ENCODE measurements at places on chromosomes 2 and 18.

DNA sequence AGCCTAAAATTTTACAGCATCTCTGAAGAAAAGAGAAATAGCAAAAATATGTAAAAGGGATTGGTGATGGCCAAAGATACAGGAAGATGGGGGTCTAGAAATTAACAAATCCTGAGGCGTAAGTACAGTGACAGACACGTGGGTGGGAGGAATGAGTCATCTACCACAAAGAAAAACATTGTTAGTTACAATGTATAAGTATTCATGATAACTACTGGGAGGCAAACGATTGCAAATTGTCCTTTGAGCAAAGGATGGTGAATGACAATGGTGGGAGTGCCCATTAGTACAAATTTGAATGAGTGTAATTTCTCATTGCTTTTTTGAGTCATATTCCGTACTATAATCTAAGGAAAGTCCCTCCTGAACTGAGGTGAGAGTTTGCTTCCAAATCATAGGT, 809.0 kb upstream of the FAM98A start:
- DNase-seq, result no peak

DNA sequence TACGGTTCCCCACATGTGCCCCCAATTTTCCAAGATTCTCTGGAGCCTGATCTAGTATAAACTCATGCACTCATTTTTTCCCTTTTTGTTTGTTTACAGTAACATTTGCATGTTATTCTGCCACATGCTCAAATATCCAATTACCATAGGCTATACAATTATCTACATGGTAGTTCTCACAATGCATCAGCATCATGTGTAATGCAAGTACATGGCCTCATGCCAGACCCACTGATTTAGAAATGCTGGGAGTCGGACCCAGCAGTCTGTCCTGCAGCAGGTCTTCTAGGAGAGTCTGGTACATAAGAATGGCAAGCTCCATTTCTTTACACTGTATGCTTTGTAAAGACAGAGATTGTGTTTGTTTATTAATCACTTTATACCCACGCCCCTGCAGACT, 107.7 kb downstream of the CBLN2 start:
- DNase-seq, result no peak

GRCh38 chr2:9594366-9595054, 36.3 kb downstream of the YWHAQ start:
- DNase-seq, result no peak

DNA sequence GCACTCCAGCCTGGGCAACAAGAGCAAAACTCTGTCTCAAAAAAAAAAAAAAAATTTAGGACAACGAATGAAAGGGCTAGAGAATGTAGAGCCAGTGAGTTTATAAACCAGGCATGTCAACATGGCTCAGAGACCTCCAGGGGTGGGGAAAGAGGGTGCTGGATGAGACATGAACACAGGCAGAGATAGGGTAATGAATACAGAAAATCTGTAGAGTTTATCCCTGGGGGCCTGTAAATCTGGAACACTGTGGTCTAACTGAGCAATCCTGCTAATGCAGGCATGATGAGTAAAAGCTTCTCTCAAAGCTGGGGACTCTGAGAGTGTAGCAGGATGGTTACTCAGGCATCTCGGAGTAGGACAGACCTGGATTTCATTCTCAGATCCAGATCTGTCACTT, 59.2 kb upstream of the IGFBP2 start:
- no peak for DNase-seq

DNA sequence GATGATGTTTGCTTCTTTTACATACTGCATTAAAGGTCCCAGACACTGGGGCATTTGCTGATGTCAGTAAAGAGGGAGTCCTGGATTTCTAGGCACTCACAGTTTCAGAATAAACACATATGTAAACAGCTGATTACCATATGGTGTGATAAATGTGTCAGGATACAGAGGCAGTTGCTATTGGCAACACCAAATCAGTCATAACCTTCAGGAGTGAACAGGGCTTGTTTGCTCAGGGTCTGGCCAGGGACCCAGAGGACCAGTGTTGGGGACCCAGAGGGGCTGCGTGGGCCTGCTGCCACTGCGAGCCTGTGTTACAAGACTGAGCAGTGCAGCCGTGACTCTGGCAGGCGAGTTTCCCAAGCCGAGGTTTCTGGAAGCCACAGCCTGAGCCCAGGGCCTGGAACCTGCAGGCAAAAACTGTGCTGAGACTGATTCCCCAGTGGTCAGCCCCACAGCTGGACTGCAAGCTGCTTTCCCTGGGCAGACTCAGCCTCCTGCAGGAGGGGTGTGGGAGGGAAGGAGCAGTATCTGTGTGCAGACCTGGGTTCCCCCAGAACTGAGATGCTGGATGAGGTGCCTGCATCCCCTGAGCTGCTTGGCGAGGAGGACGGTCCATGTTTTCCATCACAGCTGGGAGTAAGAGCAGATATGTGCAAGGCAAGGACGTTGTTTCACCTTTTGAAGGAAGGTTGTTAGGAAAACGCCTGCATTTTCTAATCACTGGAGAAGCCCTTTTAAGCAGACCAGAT, 23.6 kb downstream of the ASAP2 start:
- DNase-seq, result no peak

DNA sequence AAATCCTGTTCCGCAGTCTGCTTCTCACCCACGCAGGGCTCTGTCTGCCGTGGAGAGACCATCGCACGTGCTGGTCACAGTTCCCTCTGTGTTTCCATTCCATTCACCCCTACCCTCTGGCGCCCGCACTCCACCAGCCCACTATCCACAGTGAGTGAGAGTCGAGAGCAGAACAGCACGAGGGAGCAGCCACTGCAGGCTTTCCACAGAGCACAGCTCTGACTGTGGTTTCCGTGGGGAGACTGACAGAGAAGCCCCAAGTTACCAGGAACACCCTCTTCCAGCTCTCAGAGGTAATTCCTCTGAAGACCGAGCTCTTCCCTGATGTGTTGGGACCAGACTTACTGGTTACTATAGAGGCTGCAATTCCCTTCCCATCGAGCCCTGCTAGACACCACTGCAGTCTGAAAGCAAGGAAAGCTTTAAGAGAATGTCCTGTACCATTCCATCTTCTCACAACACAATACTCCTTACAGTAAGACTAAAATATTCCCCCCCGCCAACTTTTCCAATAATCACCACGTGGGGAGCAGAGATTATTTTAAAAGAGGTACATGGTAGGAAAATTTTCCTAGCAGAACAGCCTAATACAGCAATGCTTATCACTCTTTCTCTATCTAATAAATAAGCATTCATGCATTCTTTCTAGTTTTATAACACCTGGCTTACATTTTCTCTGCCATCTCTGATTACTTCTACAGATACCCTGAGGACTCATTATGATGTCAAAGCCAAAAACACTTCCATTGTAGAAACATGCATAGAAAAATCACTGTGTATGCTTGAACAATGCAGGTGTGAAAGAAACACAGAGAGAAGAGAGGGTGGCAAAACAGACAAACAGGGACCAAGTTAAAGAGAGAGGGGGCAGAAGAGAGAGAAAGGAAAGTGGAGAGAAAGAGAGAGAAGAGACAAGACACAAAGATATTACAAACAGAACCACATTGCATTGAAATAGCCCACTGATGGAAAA, 4.7 kb downstream of the MYT1L start:
- DNase-seq, result no peak

DNA sequence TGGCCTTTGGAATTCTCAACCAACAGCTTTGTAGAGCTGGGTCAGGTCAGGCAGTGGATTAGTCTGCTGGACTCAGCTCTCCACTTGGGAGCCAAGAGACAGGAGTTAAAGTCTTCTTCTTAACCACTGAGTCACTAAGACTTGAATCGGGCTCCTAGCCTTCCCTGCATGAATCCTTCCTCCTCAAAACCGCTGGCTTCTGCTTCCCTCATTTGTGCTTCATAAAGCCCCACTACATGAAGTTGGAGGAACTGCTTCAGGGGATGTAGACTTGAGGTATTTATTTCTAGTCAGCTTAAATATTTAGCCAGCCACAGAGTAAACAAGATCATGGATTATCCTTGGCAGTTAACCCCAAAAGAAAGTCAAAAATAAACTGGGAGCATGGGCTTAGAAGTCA, 536.3 kb upstream of the TNP1 start:
- DNase-seq, result no peak

GRCh38 chr2:60567096-60567495, 13.6 kb upstream of the BCL11A start:
- DNase-seq, result no peak

GRCh38 chr2:81658227-81658626, 1353.7 kb upstream of the LRRTM1 start:
- no peak for DNase-seq
